Stimulated activated CD4-positive, alpha-beta T cell treated with anti-CD3 and anti-CD28 coated beads, Interleukin-2, amount 100 ng/mL, for 4 hours (primary cell): ENCODE measurements at places on chromosomes 3 and 15.

DNA sequence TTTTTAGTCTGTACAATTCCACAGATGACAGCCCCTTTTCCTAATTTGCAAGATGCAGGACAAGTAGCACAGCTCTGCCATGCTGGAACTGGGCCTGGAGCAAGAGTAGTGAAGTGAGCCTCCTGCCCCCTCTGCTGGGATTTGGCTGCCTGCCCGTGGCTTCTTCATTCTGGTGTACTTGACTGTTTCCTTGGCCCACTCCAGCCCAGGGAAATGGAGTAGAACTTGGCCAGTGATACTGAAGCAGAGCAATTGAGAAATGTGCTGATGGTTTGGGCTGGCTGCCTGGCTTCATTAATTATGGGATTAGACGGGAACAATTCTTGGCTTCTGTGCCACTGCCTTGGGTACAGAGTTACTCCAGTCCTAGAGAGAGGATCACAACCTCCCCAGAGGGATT lies 2.8 kb downstream of the GPD1L start:
- no peak for DNase-seq

DNA sequence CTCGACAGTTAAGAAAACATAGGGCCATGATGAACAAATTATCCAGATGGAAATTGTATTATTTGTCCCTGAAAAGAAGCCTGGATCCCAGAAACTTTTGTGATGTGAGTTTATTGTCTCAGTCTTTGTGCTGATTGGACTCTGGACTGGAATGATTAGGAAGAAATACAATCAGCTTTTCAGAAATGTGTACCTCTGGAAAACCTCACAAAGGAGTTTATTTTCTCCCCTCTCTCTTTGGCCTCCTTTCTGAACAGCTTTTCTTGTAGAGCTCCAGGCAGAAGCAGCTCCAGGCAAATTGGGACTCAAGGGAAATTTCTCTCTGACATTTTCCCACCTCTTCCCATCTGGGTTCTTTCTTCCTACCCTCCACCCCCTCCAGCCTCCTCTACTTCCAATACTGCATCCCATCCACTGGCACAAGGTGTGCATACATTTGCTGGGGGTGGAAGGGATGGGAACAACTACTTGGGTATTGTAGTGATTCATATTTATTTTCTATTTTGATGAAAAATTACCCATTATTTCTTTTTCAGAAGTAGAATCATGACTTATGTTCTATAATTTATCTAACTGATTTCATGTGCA lies 119.7 kb downstream of the CD47 start:
- no peak for DNase-seq

GRCh38 chr3:12187448-12188327 lies 29.0 kb upstream of the TIMP4 start:
- peak; percentile 13 for DNase-seq

DNA sequence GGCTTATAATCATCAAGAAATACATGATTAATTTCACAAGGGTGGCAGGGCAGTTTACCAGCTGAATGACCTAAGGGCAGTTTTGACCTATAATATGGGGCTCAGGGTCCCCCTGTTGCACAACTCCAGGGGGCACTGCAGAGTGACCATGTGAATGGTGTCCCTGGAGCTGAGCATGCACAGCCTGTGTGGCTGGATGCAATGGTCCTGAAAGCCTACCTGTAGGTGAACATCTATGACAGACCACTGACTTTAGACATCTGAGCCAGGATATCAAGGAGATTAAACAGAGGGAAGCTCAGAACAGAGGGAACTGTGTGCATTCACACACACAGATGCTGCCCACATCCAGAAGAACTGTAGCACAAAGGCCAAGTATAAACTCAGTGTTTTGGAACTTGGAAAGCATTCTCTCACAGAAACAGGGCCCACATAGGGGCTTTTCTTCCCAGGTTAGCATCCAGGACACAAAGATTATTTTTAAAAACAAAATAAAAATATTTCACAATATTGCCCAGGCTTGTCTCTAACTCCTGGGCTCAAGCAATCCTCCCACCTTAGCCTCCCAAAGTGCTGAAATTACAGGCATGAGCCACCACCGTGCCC lies 7.8 kb upstream of the SLC6A11 start:
- DNase-seq, result no peak

DNA sequence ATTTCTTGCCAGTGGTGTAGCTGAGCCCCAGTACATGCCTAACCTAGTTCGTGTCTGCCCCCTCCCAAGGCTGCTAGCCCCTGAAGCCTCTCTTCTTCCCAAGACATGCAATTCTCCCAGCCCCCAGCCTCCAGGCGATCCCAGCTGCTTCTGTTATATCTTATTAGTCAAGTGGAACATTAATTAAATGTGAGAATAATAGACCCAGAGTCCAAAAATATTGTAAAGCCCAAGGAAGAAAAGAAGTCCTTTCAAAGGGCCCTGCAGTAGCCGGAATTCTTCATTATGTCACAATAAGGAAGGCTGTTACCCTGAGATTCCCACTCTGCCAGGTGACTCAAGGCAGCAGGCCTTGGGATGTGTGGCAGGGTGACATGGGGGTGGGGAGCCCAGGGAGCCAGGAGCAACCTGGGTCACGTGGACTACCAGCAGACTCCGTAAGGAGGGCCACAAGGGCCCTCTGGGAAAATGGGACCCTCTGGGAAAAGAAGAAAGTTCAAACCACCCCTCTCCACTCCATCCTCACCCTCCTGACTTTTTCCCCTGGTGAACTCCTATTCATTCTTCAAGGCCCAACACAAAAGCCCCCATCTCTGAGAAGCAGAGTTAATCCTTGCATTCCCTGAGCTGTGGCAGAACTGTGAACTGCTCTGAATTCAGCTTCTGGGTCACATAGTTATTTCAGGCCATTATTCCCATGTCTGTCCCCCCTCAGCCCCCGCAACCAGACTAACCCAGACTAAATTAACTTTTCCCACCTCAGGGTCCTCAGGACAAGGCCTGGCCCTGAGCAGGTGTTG lies 21.8 kb upstream of the TRH start:
- no peak for DNase-seq

DNA sequence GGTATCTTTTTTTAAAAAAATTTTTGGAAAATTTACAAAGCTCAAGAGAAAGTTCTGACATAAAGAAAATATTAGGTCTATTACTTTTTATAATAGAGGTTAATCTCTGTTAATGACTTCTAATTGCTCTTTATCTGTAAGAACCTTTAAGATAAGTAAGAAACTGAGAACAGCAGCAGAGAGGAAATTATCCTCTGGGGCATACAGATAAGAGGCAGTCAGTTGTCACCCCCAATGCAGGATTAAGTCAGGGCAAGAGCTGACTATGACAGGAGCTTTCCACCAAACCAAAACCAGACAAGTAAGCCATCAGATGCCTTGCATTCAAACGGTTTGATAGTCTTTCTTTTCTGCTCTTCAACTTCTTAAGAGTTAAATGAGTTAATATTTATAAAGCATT lies 149.0 kb downstream of the GSK3B start:
- no peak for DNase-seq

- DNase-seq, result no peak
Measured at GRCh38 chr15:85819938-85820337, 25.2 kb upstream of the KLHL25 start.
